ENCODE measurements at places on chromosomes 11 and 22.

DNA sequence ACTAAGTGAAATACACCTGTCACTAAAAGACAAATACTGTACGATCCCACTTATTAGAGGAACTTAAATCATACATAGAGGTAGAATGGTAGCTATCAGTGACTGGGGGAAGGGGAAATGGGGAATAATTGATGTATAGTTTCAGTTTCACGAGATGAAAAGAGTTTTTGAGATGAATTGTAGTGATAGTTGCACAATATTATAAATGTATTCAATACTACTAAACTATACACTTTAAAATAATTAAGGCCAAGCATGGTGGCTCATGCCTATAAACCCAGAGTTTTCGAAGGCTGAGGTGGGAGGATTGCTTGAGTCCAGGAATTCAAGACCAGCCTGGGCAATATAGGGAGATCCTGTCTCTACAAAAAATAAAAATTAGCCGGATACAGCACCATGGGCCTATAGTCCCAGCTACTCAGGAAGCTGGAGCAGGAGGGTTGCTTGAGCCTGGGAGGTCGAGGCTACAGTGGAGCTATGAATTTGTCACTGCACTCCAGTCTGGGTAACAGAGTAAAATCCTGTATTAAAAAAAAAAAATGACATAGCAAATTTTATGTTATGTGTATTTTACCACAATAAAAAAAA is 40.4 kb downstream of the SERPIND1 start:
- no peak for DNase-seq

GRCh38 chr11:112453601-112454577 is 193.2 kb upstream of the PLET1 start:
- no peak for DNase-seq

- peak; percentile 74 for DNase-seq
Measured at GRCh38 chr11:61129639-61130523, 27.6 kb downstream of the CD5 start.

DNA sequence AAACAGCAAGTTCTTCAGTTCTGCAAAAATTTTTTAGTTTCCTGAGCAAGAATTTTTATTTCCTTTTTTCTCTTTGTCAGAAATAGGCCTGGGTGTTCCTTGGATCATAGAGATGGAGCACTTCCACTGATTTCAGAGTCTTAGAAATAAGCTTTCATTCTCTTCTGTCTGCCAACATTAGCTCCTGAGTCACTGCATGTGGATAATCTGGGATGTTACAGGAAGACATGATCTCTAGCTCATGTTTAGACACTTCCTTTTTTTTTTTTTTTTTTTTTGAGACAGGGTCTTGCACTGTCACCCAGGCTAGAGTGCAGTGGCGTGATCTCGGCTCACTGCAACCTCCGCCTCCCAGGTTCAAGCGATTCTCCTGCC is 13.2 kb upstream of the TMEM218 start:
- no peak for DNase-seq

- DNase-seq, result no peak
Measured at GRCh38 chr22:48551716-48552268, 1275.9 kb downstream of the BRD1 start.

GRCh38 chr22:45631140-45631840 is 40.3 kb upstream of the ATXN10 start:
- no peak for DNase-seq

DNA sequence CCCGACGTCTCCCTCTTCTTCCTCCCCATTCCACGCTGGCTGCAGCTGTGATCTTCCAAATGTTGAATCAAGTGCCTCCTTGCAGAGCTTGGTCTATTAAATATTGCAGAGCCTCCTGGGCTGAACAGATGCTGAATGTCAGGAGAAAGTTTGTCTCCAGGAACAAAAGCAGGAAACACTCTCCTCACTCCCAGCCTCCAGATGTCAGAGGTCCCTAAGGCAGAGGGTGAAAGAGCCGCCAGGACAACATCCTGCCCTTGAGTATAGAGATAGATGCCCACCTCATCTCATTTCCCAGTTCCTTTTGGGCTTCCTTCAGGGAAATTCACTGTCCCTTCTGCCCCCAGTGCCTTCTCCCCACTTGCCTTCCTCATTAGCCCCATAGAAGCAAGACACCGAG is 40.8 kb upstream of the IGSF9B start:
- no peak for DNase-seq

DNA sequence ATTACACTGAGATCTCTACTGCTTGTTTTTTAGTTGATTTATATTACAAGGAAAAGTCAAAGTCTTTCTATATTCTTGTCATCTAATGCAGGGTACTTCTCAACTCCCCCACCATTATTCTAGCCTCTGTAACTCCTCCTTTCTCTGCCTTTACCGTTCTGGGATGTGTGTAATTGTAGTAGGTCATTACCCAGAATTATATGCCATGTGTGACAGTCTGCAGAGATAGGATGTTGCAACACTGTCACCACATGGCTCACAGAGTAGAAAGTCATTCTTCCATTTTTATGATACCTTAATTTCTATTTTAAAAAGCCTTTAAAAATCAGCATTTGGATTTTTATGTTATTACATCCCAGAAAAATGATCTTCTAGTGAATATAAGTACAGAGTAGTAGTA is 32.7 kb downstream of the ZNF143 start:
- DNase-seq, result no peak

- DNase-seq, result no peak
Measured at GRCh38 chr22:49785841-49786471, 41.7 kb downstream of the BRD1 start.

GRCh38 chr11:46353698-46354097 is 6.4 kb downstream of the DGKZ start:
- DNase-seq, result no peak

DNA sequence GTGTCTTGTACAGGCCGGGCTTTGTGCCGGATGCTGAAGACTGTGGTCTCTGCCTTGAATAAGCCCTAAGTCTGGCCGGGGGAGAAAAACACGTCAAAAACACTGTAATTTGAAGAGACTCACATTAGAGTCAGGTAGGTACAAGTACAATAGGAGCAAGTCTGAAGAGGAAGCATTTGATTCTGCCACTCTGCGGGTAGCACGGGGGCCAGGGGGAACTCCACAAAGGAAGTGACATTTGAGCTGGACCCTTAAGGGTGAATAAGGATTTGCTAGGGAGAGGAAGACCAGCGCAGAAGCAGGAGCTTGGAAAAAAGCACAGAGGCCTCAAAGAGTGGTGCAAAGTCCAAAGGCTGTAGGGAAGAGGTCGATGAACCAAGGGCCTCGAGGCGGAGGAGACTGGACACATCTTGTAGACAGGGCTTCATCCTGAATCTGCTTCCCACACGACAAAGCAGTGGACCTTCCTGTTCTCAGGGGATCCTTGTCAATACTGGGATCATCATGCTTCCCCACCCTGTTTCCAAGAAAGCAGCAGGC is 38.7 kb downstream of the BUD13 start:
- no peak for DNase-seq

DNA sequence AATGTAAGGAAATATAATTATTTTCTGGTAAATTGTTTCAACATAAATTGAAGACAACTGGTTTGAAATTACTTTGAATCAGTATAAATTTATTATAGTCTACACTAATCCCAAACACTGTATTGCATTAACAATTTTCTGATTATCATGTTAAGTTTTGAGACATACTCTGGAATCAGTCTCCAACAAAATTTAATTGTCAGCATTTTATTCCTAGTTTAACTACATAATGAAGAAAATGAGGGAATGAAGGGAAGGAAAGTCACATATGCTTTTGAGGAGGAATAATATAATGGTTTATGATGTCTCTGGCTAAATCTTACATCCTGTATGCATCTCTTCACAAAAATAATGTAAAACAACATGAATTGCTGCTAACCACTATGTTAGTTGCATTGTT is 14.2 kb downstream of the OR52E1 start:
- DNase-seq, result no peak

DNA sequence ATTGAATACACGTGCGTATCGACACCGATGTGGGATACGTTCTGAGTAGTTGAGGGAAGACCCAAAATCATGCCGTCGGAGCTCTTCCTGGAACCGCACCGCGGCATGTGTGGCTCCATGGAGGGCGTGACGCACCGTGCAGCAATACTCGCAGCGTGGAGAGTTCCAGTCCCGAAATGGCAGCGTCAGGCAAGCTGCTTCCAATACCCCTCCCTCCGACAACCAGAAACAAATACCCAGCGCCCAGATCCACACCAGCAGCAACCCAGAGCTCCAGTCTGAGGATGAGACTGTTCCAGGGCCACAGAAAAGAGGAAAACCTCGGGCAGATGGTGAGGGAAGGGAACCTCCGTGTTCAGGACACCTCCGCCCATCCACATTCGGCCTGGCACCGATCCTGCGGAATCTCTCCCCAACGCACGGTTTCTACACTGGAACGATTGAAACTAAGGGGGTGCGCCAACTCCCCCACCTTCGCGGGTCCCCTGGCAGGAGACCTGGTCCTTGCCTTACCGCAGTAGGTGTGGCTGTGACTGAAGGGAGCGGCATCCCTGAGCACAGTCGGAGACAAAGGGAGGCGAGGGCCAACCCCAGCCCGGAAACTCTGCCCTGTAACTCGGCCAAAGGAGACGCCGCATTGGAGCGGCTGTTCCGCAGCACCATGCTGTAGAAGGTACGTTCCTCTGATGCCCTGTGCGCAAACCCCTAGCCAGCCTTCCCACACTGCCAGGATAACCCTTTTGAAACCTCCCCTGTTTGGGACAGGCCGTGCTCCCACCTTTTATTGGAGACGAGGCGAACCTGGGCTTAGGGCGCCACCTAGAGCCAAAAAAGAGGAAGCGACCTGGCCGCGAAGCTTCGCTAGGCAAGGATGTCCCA is 28.2 kb downstream of the DBX1 start:
- DNase-seq, result peak; percentile 67

GRCh38 chr11:65549096-65549495 is 9.1 kb downstream of the LTBP3 start:
- DNase-seq, result no peak

- no peak for DNase-seq
Measured at GRCh38 chr22:49825944-49826602, 1.6 kb downstream of the BRD1 start.

DNA sequence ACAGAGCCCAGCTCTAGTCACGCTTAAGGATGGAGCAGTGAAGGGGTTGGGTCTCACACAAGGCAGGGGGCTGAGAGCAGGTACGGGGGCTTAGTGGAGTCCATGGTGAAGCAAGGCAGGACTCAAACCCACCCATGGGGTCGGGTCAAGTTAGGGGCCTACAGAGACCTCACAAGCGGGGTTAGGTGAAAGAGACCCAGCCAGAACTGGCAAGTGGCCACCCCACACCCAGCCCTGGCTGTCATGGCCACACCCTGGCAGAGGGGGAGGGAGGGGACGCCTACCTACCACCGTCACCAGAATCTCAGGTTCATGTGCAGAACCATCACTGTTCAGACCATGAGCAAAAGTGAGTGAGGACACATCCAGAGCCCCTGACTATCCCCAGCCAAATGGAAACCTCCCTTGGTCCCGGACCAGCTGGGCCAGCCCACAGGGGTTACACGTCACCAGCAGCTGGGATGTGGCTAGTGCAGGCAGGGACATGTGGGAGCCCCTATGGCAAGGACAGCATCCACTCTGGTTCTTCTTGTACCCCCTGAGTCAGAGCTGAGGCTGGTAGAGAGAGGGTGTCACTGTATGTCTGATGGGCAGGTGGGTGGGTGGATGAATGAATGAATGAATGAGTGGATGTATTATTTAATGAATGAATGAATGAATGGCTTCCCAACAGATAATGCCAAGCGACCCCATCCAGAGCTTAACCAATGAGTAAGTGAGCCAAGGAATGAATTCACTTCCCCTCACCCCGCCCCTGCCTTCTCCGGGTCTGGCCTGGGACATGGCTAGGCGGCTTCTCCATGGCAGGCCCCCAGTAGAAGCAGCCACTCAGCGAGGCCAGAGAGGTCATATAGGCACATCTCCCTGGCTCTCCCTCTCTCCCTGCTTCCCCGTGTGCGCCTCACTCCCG is 681.6 kb downstream of the TBC1D22A start:
- DNase-seq, result no peak

GRCh38 chr22:44409211-44409973 is 88.6 kb downstream of the RTL6 start:
- DNase-seq, result no peak

Data from breast epithelium (tissue), 4 donors.